ENCODE measurements at places on chromosomes 1 and 21.
A peak's percentile ranks its signal among the peaks of the same experiment; 100 is the strongest.

DNA sequence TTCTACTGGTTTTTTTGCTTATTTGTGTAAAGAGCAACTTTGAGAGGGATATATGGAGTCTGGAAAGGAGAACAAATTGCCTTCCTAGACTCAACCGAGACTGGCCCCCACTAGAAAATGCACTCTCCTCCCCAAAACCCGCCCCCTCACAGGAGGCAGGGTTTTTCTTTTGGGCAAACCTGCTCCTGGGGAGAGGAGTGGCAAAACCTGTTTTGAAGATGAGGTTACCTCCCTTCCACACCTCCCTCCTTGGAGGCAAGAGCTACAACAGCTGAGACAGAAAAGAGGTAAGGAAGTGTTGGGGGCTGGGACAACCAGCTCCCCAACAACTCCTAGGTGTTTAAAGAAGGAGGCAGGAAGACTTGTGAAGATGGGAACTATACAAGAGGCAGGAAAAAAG, at the start of gene BNIPL:
TSS of gene BNIPL (plus strand) at position 231 of the 400 bp plus-strand sequence. CDS start at position 371, 140 bp downstream.
- no peak for DNase-seq

DNA sequence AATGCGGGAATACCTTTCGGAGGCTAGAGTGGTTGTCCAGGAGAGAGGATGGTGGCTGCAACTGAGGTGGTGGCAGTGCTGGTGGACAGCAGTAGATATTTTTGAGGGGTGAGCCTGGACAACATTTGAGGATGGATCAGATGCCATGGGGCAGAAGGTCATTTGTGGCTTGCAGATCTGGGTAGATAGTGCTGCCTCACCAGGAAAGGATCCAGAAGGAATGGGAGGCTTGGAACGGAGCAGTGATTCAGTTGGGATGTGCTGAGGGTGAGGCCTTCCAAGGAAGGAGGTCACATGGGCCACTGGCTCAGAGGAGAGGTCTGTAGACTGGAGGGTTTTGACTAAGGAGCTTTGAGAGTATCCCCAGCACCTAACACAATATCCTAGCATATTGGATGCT, 110.8 kb upstream of the KAZN start:
- DNase-seq: peak; percentile 5

- no peak for DNase-seq
Measured at GRCh38 chr1:172351754-172352161, 68.7 kb upstream of the C1orf105 start.

- peak; percentile 19 for DNase-seq
Measured at GRCh38 chr1:203291201-203292096, 13.9 kb upstream of the BTG2 start.

GRCh38 chr1:227797144-227797543, 18.3 kb upstream of the PRSS38 start:
- DNase-seq: no peak

DNA sequence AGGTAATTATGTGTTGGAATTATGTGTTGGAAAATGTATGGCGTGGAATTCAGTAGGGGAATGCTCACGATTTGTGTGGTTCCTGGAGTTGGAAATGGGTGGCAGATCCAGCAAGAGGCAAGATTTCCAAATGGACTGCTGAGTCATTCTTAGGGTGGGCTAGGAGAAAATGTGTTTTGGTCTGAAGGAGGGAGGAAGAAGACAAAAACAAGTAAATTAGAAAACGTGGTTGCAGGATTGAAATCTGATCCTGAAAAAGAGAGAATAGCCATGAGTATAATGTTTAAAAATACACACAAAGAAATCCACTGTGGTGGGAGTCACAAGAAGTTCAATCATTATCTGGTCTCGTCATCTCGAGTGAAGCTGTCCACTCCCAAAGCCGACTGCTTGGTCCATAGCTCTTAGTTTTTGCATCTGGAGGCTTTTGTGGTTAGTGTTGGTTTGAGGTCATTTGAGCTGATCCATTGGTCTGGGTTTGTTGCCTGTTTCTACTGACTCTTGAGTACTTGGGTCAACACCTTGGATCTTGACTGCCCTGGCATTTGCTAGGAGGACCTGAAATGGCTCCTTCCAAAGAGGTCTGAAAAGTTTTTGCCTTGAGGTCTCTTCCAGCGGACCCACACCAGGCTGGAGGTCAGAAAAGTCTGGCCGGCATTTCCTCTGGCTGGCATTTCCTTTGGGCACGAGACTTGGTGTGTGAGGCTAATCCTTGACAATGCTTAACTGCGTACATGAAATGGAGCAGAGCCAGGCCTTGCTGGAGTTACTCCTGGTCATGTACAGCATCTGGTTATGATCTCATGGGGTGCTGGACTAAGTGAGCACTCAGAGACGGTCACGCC, 9.2 kb downstream of the MX2 start:
- DNase-seq: no peak

- DNase-seq: no peak
Measured at GRCh38 chr1:37461698-37462436, 12.5 kb upstream of the ZC3H12A start.

GRCh38 chr1:81852961-81853360, 52.2 kb downstream of the ADGRL2 start:
- DNase-seq: no peak

- DNase-seq: no peak
Measured at GRCh38 chr1:75342786-75343185, 208.6 kb downstream of the LHX8 start.

DNA sequence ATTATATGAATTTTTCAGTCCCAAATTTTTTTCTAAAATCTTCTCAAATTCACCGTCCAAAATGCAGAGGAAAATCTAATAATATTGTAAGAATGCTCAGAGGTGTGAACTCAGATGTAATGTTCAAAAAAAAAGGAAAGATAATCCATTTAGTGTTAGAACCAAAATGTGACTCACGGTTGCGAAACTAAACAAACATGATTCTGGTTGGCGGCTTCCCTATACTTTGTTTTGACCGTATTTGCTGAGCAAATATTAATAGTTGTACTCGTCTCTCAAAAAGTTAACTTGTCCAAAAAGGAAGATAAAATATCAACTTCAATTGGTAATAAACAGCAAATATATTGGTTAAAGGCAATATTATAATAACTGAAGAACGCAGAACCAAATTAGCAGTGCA, 34.4 kb downstream of the ZSWIM5 start:
- no peak for DNase-seq

GRCh38 chr1:199877526-199878384, 149.8 kb upstream of the NR5A2 start:
- no peak for DNase-seq

GRCh38 chr1:28087614-28088167, 719 bp downstream of the EYA3 start:
- DNase-seq: peak; percentile 19

DNA sequence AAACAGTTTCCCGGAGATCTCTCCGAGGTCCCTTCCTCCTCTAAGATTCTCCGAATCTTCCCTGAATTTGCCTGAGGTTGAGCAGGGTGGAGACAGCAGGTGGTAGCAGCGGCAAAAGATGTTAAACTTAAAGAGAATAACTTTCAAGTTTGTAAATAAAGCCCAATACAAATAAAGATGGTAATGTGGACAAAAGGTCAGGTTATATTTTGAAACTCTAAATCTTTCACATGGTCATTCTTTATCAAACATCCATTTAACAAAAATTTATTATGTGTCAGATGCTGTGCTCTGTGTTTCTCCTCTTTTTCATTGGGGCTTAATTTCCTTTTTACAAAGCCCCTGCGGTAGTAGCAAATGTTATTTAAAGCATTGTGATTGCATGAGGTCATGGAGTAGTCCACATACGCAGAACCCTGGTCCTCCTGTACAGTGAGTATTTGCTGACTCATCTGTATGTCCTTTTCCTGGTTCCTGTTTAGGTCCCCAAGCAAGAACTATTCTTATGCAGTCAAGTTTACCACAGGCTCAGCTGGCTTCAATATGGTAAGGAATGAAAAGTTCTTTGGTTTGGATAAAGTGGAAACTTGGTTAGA, 119.2 kb downstream of the ITSN1 start:
- DNase-seq: peak; percentile 93

DNA sequence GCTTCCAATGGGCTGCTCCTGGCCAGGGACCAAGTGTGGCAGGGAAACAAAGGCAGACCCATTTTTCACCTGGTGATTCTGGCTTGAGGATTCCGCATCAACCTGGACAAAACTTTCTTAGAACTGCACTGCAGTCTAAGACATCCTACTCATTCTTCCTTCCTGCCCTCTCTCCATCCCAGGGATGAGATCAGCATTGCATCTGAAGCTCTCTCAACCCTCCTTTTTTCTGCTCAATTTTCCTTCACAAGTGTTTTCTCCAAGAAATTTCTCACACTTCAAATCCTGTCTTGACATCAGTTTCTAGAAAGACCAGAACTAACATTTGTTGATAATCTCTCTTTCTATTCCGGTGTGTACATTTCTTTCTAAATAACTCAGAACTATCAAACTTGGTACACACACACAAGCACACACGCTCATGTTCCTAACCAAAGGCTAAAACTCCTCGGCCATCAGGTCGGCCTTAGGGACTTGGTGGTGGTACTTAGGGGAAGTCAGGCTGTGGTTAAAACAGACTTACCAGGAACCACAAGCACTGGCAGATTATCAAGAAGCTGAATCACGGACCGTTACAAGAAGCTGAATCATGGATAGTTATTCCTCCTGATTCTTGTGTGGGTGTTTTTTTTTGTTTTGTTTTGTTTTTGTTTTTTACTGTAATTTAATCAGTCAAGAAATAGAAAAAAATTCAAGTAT, 21.0 kb upstream of the CXADR start:
- peak; percentile 87 for DNase-seq
